ENCODE measurements at places on chromosomes 3 and 15. TPM values are rescaled to one million over a fixed set of nuclear protein-coding genes. Genes with fewer than 3 reads are reported as not detected.

ADAMTSL3 gene
- total RNA-seq: 0.37 TPM

TM4SF4 gene
- not detected for total RNA-seq

MYRIP gene
- 0.20 TPM for total RNA-seq

CRYBG3 gene
- 16.2 TPM for total RNA-seq

ARIH2 gene
- 51.1 TPM for total RNA-seq

CMTM8 gene
- total RNA-seq: 0.98 TPM

DUOXA2 gene
- total RNA-seq: not detected

HGD gene
- total RNA-seq: not detected

IVD gene
- total RNA-seq: 38.9 TPM

FBXO40 gene
- not detected for total RNA-seq

NUSAP1 gene
- total RNA-seq: 60.6 TPM

ALDH1A3 gene
- total RNA-seq: 118 TPM

C3orf70 gene
- 1.1 TPM for total RNA-seq

All from subcutaneous preadipocyte (primary cell).